ENCODE measurements at places on chromosomes 12 and 14.

DNA sequence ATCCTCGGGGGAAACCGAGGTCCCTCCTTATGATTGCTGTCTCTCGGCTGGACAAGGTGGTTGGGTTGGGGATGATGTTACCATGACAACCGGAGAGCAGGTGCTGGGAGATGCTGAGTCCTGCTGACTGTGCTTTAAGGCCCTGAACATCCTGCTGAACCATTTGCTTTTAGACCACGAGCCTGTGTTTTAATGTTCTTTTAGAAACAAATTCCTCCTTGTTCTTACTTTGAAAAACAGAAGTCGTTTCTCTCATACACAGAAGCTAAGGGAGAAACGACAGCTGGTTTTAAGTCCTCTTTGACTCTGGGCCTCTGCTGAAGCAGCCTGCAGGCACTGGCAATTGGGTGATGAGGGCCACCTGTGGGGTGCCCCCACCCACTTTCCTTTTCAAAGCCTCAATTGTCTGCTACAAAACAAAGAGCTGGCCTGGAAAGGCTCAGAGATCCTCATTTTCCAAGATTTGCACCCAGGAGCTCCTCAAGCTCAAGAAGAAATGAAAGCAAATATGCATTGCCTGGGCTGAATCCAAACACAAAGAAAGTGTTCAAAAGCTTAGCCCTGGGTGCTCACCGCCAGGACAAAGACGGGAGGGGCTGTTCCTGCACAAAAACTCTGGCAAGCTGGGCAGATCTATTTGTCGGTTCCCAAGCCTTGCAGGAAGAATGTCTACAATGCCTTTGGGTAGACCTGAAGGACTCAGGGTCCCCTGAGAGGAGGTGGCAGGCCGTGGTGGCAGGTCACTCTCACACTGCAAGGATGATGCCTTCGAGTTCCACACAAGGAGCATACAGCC is 90.0 kb upstream of the CLMN start:
- no peak for DNase-seq

DNA sequence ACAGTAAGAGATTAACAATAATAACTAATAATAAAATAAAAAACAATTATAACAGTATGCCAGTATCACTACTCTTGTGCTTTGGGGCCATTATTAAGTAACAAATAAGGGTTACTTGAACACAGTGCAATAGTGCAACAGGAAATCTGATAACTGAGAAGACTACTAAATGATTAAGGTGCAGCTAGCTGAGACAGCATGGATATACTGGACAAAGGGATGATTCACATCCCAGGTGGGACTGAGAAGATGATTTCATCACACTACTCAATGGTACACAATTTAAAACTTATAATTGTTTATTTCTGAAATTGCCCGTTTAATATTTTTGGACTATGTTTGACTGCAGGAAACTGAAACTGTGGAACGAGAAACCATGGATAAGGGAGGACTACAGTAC is 168.6 kb upstream of the ABCD2 start:
- no peak for DNase-seq

GRCh38 chr12:29625359-29625953 is 128.0 kb upstream of the OVCH1 start:
- DNase-seq = no peak

DNA sequence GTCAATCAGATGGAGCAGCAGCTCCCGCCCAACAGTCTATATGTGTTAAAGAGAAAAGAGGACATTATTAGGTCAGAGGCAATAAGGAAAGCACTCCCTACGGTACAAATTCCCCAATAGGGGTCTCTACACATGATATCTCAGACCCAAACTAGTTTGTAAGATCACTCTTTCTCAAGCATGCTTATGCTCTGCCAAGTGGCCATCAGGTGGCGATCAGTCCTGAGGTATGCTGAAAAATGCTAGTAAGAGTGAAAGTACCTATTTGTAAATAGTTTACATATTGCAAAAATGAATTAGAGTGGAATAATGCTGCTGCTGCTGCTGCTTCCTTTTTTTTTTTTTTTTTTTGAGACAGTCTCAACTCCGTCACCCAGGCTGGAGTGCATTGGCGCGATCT is 61.0 kb downstream of the CPM start:
- no peak for DNase-seq

- DNase-seq = no peak
Measured at GRCh38 chr12:38289396-38289795, 27.2 kb upstream of the ALG10B start.

DNA sequence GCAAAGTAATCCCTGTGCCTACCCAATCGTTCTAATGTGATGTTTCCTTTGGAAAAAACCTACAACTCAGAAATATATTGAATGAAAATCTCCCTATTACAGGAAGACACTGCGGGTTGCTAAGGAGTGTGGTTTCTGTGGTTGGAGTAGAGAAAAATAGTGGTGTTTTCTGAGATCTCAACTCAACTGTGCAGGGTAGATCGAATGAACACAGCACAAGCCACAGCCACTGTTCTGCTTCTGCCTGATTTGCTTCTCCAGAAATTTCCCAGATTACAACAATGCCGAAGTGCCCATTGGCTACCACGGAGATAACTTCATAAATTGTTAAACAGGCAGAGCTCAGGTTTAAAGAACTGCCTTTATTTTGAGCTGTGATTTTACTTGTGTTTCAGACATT is 480.4 kb downstream of the DIO2 start:
- DNase-seq = no peak

DNA sequence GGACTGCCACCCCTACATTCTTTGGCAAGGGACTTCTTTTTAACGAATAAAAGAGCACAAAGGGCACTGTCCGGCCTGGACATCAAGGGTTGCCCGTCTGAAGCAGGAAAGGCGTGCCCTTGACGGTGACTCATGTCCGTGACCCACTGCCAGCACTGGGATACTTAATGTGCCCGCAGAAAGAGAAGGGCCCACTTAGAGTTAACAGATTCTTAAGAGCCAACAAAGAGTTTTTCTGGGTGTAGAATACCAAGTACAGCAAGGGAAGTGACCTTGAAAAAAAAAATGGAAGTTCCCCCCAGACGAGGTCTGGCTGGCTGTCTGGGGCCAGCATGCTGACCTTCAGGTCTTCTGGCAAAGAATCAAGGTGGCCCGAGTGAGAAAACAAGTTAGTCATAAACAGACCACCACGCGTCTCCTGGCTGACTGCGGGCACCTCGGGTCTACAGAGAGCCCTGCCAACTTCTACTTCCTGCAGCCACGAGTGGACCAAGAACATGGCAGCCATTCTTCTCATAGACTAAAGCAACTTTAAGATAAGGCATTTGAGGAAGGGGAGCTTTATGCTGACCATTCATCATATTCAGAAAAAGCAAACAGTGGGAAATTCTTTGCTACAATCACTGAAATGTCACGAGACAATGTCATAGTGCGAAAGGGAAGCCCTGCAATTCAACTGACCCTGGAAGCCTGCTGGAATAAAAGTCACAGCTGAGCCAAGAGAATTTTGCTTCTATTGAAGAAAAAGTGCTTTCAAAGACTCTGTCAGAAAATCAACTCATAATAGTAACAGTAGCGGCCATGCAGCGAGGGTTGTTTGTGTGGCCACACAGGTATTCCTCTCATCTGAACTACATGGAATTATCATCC is 10.5 kb upstream of the SELPLG start:
- DNase-seq = no peak

DNA sequence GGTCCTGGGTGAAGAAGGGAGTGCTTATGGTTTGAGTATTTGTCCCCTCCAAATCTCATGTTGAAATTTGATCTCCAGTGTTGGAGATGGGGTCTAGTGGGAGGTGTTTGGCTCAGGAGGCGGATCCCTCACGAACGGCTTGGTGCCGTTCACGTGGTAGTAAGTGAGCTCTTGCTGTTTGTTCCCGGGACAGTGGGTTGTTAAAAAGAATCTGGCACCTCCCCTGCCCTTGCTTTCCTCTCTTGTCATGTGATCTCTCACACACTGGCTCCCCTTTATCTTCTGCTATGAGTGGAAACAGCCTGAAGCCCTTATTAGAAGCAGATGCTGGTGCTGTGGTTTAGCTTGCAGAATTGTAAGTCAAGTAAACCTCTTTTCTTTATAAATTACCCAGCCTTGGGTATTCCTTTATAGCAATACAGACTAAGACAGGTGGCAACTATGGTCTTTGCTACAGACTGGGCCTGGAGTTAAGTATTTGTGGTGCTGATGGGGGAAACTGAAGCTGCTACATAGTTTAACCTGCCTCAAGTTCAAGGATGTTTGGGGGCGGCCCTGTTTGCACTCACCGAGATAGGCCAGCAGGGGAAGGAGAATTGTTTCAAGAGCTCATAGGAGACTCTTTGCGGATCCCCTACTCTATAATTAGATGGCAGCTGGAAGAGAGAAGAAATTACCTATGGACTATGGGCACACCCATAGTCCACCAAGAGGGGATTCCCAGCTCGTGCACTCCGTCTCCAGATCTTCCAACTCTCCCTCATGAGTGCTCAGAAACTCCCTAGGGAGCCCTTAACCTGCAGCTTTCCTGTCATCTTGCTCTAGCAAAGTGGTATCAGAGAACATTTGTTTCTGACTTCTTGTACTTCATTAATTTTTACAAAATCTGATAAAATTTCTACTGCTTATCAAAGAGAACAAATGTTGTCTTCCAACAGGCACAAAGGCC is 164.6 kb downstream of the SLC15A5 start:
- DNase-seq = no peak

DNA sequence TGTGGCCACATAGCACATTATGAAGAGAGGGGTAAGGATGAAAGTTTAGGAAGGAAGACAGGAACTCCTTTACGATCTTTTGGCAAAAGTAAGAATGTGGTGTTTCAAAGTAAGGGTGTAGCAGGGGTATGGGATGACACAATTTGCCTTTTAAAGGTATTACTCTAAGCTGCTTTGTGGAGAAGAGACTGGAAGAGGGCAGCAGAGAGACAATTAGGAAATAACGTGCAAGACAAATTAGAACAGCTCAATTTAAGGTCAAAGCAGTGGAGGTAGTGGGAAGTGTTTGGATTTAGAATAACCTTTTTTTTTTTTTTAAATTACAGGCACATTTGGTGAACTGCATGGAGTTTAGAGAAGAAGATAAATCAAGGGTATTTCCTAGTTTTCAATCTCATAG is 342.6 kb downstream of the NOVA1 start:
- DNase-seq = peak; percentile 17

DNA sequence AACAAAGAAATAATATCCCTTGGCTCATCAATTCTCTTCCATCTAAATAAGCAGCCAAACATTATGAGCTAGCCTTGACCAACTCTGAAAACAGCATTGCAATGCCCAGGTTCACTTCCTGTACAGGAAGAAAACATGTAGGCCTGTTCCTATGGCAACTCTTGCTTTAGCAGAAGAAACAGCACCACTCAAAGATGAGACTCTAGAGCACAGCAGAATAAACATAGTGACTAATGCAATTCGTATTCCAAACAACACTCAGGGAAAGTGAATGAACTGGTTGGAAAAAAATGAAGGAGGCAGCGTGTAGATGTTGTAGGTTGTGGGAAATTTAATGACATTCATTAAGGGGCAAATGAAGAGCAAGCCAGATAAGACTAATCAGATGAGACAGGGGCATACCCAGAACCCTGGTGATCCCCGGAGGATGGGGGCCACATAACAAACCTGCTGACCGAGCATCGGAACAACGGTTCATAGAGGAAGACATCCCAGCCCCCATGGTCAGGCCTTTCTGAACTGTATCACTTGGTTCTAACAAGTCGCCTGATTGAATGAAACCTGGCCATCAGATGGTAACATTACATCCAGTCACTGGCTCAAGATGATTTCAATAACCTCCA is 9.0 kb downstream of the ARHGDIB start:
- DNase-seq = no peak

- DNase-seq = no peak
Measured at GRCh38 chr12:93191956-93192355, 185.8 kb upstream of the NUDT4 start.

DNA sequence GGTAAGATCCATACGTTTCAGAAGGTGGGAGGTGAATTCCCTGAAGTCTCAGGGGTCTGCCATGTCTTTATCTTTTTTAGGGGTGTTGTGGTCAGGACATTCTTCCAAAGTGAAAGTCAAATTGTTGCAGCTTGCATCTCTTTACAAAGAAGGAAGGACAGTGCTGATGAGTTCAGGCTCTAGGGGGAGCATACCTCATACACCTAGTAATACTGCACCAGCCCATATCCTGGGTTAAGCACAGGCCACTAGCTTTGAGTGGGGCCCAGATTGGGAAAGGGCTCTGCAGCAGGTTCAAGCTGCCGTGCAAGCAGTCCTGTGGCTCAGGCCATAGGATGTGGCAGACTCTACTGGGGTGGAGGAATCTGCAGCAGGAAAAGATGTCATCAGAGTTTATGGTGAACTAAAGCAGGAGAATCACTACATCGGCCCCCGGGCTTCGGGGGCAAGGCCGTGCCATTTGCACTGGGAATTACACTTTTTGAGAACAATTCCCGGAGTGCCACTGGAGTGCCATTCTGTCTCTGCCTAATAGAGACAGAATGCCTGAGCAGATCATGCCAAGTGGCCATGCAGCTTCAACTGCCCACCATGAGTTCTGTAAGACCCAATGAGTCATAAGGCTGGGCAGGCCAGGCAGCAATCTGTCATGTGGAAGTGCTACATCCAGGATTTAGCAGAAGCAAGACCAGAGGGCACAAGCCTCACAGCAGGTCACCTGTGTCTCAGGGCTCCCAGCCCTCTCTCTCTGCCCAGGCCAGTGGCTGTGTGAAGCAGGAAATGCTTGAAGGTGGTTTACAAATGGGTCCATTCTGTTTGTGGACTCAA is 32.3 kb downstream of the DIO3 start:
- DNase-seq = no peak

GRCh38 chr12:47080725-47081502 is 1.2 kb upstream of the AMIGO2 start:
- peak; percentile 25 for DNase-seq

DNA sequence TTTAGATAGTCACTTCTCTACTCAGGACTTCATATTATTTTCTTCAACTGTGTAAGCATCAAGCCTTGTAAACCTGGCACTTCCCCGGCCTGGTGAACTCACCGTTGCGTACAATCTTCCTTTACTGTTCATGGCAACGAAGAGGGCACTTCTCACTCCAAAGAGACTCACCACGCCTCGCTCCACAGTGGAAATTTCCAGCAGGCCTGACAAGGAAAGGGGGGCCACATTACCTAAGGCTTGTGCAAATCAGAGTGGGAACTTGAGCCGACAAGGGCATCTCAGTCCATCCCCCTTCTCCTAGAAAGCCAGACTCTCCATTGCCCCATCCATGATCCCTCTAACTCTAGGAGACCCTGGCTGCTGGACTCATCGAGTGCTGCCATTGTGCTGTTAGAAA is 1.6 kb downstream of the FGF6 start:
- DNase-seq = no peak

- DNase-seq = no peak
Measured at GRCh38 chr12:113831016-113831415, 135.1 kb downstream of the RBM19 start.

GRCh38 chr12:49487605-49488004 is 51.2 kb upstream of the KCNH3 start:
- no peak for DNase-seq

GRCh38 chr12:113369391-113369985 is 11.1 kb downstream of the PLBD2 start:
- DNase-seq = no peak

DNA sequence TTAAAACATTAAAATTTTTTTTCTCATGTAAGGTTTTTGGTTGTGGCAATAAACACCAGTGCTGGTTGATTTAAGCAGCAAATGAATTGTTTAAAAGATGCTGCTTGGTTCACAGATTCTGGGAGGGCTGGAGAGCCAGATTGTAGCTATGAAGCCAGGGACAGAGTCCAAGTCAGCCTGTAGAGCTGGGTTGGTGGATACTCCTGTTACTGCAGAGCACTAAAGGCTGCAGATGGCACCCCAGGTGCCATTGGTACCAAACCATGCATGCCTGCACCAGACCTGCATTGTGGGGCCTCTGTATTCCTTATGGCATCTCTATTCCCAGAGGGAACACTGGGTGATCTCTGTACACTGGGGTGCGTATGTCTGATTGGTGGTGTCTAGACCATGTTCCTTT is 113.3 kb downstream of the SNAPC1 start:
- DNase-seq = no peak
